ENCODE measurements at places on chromosomes 5 and 9.

GRCh38 chr9:18743421-18743820 lies 269.5 kb downstream of the ADAMTSL1 start:
- DNase-seq: no peak

DNA sequence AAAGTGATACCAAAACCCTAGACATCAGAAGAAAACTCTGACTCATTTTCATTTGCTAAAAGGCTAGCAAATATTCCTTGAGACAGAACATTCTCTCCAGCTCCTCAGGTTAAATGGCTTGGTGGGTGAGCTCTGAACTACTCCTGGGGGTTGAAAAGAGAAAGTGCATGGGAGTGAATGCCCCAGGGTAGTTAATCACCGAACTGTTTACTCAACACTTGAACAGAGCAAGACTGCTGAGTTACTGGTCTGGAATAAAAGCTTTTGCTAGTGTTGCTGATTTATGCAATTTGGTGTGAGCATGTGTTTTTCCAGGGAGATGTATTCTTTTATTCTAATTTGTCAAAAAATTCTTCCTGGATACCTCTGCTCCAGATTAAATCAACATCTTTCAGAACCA lies 88.3 kb upstream of the PRDM9 start:
- DNase-seq: no peak

- no peak for DNase-seq
Observed at GRCh38 chr5:11851416-11851815, 52.8 kb downstream of the CTNND2 start.

DNA sequence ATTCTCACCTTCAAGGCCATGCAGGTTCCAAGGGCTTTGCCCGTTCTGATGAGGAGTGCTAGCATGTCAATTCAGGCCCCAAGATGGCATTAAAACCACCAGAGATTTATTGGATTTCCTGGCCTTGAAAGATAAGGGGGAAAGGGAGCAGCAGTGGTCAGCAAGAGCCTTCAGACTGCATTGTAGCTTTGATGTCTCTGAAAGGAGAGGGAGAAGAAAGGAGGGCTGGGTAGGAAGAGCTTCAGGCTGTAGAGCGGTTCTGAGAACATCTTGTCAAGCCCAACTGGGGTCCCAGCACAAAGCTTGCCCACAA lies 41.8 kb upstream of the FGF1 start:
- no peak for DNase-seq

- no peak for DNase-seq
Observed at GRCh38 chr9:16290169-16290568, 580.3 kb downstream of the BNC2 start.

- DNase-seq: no peak
Observed at GRCh38 chr5:151534350-151534749, 56.8 kb downstream of the FAT2 start.

DNA sequence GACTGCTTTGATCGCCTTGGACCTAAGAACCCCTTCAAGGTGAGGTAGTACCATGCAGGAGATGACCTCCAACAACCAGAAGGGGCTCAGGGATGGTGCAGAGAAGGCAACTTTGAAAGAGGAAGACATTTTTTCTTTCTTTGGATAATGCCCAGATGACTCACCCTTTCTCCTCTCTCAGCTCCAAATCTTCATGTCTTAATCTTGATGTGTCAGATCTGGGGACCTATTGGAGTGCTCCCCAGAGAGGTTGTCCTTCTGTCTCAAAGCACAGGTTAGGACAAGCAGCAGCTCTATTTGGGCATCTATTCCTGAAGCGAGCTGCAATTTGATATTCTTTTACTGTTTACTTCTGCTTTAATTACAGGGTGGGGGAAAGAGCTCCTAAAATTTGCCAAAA lies 229.9 kb upstream of the MAP3K1 start:
- no peak for DNase-seq

GRCh38 chr5:911601-912000 lies 18.9 kb downstream of the TRIP13 start:
- no peak for DNase-seq

DNA sequence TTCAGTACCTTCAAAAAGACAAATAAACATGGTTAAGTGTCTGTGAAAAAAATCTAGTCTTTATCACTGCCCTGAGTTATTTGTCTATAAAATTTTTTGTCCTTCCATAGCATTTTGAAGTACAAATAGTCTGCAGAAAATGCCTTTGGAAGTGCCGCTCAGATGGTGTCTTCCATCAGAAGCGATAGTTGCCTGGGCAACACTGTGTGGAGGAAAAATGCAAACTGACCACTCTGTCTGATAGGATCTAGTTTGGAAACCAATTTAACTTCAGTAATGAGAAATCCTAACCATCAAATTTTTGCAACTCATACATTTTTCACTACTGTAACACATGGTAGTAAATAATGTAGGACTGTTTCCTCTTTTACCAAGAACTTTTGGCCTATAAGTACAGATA lies 449.9 kb downstream of the PRELID2 start:
- no peak for DNase-seq

- DNase-seq: no peak
Observed at GRCh38 chr5:3214838-3215374, 380.7 kb upstream of the IRX1 start.

- DNase-seq: no peak
Observed at GRCh38 chr5:144416196-144416595, 245.5 kb downstream of the KCTD16 start.

- no peak for DNase-seq
Observed at GRCh38 chr5:142644127-142644526, 41.8 kb downstream of the FGF1 start.

DNA sequence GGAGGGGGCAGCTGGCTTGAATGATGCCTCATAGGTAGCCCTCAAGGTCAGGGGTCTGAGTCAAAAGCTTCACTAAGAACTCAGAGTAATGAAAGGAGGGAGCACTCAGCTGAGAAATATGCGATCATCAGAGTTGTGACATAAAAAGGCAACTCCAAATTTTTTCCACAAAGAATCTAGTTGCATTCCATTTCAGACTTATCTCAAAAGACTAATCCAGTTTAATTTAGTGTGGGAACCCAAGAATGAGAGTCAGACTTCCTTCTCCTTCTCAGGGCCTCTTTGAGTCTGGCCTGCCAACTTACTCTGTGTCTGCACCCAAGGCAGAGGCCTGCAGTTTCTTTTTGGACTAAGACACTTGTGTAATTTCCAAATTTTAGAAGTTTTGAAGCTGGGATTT lies 34.7 kb downstream of the GABRP start:
- DNase-seq: no peak

- DNase-seq: no peak
Observed at GRCh38 chr9:17555362-17556054, 23.4 kb upstream of the SH3GL2 start.

DNA sequence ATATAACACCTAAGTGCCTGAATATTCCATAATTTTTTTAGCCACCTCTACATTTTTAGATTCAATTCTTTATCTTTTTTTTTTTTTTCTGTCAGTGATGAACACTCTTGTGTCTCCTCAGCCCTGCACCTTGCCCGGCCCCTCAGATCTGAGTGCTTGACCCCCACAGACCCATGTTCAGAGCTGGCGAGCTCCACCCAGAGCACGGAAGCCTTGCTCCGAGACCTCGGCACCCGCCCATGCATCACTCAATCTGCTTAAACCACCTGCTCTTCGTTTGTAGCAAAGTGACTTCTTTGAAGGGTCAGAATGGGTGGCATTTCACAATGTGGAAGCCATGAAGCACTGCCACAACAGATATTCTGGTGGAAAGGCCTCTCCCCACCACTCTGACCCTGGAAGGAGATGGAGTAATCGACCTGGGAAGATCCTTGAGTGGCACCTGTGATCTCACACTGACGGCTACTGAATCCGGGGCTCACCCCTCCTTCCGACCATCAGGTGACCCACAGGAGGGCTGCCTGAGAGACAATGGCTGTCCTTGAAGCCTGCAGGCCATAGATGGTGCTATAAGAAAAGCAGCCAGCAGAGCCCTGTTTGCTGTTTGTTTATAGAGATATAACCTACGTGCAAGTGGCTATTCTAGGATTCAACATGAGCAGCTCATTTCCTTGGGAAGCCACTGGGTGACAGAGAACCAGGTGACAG lies 261.1 kb upstream of the IRX4 start:
- no peak for DNase-seq

DNA sequence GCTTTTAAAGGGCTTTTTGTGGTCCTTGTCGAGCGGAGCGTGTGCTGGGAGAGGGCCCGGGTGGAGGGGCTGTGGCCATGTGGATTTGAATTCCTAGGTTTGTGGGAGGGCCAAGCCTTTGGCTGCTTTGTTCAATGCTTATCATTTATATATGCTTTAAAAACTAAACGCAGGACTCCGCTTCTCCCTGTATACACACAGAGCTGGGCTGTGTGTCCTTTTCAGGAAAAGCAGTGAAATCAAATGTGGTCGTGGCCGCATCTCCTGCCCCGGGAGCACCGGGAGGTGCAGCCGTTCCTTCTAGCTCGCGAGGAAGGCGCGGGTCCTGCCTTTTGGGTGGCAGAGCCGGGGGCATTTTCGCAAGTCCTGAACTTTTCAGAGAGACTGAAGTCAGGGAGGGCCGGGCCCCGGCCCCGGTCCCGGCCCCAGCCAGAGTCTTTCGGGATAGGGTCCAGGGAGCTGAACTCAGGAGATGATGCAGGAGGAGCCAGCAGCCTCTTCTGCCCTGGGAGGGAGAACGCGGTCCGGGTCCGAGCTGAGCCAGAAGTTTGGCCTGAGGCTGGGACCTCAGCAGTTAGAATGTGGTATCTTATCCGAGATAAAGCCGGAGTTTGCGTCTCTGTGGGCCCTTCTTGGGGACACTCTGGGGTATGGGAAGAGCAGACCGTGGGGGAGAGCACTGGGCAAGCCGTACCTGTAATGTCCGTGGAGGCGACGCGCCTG lies 158.8 kb downstream of the C9orf152 start:
- DNase-seq: peak; percentile 20

DNA sequence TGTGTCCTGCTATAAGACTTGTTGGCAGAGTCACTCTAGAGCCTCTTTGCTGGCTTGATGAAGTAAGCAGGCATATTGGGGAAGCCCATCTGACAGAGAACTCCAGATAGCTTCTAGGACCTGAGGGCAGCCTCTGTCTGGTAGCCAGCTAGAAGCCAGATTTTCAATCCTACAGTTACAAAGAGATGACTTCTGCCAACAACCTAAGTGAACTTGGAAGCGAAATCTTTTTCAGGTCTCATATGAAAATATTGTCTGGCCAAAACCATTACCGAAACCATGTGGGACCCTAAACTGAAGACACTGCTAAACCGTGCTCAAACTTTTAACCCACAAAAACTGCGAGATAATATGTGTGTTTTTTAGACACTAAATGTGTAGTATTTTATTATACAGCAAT lies 140.9 kb downstream of the MRPS30 start:
- DNase-seq: no peak

DNA sequence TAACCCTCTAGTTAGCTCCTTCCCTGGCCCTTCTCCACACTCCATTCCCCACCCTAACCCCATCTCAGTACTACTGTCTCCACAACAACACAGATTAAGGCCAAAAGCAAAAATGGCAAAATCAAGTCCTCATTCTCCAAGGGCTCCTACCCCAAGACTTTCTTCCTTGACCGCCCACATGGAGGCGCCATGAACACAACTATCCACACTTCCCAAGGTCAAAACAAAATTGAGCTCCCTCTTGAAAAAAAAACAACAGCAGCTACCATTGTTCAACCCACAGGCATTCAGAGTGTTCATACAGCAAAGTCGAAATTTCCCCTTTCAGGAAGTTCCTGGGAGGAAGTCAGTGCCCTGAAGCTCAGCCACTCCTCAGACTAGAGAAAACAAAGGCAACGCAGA lies 54.4 kb downstream of the GNAQ start:
- peak; percentile 21 for DNase-seq

GRCh38 chr9:127614961-127615360 lies 2.9 kb downstream of the STXBP1 start:
- DNase-seq: no peak

GRCh38 chr5:170327168-170327567 lies 29.6 kb upstream of the LCP2 start:
- no peak for DNase-seq

DNA sequence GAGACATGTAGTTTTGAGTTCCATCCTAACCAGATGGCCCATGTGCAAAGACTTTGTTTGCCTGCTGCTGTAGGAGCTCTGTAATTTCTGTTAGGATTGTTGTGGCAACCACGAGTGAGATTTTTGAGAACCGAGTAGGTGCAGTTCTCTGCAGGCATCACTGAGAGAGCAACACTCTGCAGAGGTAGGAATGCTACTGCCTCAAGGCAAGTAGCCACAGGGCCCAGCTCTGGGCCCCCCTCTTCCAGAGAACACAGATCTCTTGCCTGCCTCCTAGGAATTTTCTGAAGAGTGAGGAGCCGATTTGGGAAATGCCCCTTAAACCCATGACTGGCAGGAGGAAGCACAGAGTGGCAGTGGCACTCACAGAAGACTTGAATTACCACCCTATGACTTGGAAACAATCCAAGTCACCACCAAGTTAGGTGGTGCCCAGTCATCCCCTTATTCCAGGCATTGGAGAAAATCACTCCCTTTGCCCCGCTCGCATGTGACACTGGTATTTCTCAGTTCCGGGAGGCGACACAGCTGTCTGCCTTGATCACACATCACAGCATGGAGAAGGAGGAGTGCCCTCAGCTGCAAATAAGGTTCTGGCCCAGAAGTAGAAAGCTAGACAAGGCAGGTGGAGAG lies 52.5 kb upstream of the SLC2A8 start:
- no peak for DNase-seq

- no peak for DNase-seq
Observed at GRCh38 chr5:133992429-133993155, 12.2 kb downstream of the VDAC1 start.
